ENCODE measurements at places on chromosomes 7 and 10.

DNA sequence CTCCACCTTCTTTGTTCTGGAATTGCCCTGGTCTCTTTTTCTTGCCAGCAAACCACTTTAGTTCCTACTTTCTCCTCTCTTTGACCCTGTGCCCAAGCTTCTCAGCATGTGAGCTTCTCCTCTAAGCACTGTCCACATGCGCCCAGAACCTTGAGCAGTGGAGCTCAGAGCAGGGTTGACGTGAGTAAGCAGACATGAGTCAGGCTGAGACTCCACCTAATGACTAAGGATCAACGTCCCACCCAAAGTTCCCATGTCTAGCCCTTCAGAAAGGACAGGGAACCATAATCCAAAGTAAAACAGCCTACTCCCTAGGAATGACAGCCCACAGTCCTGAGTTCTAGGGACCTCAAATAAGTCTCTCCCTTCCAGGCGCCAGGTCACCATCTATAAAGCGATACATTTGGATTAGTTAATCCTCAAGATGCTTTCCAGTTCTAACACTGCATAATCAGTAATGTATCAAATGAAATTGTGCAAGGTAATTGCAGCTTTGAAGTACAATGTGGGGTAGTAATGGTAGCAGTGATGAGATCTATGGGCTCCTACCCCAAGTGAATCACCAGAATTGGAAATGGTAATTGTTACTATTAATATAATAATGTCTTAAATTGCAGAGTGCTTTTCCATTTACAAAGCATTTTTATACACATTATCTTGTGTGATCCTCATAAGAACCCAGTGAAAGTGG is 44.5 kb downstream of the KCNMA1 start:
- no peak for DNase-seq

DNA sequence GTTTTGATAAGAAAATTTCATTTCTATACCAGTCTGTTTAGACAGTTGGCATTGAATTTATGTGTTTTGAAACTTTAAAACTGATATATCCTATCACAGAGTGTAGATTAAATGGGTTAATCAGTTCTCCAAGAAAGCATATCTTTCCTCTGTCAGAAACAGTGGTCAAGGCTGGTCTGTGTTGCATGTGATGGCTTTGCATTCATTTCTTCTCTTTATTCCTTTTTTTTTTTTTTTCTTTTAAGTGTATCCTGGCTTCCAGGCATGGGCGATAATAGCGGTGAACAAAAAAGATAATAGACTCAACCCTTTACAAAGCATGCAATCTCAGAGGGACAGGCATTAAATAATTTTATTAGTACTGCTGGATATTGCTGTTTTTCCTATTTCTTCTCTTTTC is 136.6 kb downstream of the LRRC4 start:
- no peak for DNase-seq

DNA sequence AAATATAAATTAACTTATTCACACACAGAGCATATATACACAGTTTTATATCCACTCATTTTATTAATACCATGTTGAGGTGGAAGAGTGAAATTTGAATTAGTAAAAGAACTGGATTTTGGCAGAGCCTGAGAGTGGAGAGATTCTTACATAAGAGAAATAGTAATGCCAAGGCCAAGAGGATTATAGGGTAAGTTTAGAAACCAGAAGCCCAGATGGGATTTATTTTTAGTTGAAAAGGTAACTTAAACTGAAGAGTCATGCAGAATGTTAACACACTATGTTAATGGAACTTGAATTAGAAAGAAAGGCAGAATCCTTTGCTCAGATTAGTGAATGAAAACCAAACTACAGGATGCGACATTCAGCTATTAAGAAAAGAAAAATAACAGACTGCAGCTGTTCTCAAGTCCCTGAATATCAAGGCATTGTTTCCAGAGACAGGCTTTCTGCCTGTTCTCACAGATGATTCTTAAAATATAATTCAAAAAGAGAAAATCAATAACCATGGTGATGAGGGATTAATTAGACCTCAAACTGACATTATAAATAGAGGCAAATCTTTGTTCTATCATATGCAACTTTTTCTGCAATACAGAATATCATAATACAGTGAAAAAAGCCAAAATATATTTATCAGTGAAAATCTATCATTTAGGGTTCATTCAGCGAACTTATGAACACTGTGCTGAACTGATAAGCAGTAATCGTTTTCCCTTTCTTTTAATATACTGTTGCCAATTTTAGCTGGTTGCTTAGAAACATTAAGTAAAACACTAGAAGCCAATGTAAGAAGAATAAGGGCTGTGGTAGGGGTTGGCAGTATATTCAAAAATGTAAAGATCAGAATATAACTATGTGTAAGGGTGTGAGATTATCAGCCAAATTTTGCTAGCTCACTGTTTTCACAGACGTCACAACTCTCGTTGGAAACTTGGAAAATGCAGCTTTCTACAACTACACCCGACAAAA is 34.4 kb downstream of the HECTD2 start:
- DNase-seq: no peak

DNA sequence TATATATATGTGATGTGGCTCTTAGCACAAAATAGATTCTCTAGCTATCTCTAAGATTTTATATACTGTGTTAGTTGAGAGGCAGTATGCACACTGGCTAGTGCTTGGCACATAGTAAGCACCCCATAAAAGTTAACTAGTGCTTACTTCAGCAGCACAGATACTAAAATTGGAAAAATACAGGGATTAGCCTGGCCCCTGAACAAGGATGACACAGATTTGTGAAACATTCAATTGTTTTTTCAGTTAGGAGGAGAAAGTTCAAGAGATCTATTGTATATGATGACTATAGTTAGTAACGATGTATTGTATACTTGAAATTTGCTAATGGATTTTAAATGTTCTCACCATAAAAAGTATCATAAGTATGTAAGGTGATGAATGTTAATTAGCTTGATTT is 78.3 kb upstream of the LRRC17 start:
- no peak for DNase-seq

- no peak for DNase-seq
These were observed 2.2 kb upstream of the INSIG1 start for GRCh38 chr7:155295511-155295910.

GRCh38 chr10:113379091-113379490 is 173.8 kb upstream of the HABP2 start:
- no peak for DNase-seq

- DNase-seq: no peak
These were observed 79.9 kb downstream of the ELFN1 start for GRCh38 chr7:1749864-1750466.

DNA sequence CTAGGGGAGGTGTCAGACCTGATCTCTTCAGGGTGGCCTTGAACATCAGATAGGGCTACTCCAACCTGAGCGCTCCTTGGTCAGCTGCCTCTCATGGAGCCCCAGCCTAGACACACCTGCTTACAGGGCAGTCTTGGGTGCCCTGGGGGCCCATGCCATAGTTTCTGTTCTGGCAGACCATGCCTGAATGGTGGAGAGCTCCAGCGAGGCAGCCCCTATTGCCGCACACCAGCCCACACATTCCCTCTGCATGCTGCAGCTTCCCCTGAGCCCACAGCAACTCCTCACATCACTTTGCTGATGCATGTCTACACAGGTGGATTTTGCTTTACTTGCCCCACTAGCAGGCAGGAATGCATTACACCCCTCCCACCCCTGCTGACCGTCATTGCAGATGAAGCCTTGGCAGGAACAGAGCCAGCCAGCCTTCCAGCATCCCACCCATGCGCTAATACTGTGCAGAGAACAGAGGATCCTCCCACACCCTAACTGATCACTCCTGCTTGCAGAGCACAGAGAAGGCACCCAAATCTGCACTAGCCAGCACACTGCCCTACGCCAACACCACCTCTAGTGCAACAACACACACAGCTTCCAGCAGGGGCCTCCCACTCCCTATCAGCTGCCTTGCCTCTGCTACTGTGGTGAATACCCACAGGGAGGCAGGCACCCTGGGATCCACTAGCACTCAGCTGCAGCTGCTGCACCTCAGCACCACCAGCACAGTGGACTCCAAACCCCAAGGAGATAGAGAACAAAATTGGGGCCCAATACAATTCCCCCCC is 43.0 kb upstream of the GRM3 start:
- DNase-seq: no peak

DNA sequence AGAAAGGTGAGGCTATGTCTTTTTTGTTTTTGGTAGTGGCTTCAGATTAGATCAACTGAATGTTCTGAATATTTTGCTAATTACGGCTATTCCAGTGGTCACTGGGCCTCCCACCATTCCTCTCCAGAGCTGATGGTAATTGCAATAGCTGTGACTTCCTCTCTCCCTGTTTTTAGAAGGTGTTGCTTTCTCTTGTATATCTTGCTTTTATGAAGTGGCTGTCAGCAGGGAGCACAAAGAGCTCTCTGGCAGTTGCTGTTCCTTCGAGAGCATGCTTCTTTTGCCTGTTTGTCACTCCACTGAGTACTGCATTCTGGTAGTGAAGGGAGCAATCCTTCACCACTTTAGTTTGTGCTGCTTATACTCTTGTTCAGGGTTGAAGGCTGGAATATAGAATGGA is 133.3 kb downstream of the EXOC4 start:
- no peak for DNase-seq

DNA sequence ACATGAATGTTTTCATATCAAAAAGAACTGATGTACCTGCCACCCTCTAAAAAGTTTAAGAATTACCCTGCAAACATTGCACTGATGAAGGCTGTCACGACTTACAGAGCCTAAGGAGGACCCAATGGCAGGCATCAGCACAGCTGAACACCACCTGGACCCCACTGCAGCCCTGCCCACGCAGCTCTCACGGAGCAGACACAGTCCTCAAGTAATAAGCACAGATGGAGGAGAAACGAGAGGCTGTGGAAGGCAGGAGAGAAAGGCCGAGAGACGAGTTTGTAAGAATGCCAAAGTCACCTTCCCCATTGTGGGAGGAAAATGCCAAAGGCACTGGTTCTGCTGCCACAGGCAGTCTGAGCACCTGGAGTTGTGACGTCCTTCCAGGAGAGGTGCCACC is 135.0 kb downstream of the DLG5 start:
- DNase-seq: no peak

DNA sequence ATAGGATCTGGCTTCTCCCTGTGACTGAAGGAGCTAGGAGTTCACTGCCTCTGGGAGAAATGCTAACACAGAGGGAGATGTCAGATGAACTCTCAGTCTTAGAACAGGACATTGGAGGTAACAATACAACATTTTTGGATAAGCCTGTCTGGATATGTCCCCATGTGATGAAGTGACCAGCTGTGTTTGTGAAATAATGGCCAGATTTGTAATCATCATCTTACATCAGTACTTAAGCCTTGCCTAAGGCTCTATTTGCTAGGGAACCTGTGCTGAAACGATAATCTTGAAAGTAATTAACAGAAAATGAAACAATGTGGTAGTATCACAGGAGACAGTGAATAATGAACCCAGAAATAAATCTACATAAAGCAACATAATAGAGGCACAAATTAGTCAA is 56.2 kb downstream of the CRPPA start:
- DNase-seq: no peak

DNA sequence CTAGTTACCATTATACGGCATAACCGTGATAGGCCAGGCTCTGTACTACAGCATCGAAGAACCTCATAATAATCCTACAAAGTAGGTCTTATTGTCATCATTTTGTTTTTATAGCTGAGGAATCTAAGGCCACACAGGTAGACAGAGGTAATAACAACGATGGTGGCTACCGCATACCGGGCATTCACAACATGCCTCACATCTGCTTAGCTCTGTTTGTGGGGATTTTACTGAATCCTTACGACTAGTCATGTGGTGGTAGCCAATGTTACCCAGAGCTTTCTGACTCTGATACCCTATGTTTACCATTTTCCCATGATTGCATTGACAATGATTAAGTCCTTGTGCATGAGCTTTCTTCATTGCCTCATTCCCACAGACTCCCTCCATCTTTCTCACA is 269.4 kb downstream of the TCF7L2 start:
- no peak for DNase-seq

DNA sequence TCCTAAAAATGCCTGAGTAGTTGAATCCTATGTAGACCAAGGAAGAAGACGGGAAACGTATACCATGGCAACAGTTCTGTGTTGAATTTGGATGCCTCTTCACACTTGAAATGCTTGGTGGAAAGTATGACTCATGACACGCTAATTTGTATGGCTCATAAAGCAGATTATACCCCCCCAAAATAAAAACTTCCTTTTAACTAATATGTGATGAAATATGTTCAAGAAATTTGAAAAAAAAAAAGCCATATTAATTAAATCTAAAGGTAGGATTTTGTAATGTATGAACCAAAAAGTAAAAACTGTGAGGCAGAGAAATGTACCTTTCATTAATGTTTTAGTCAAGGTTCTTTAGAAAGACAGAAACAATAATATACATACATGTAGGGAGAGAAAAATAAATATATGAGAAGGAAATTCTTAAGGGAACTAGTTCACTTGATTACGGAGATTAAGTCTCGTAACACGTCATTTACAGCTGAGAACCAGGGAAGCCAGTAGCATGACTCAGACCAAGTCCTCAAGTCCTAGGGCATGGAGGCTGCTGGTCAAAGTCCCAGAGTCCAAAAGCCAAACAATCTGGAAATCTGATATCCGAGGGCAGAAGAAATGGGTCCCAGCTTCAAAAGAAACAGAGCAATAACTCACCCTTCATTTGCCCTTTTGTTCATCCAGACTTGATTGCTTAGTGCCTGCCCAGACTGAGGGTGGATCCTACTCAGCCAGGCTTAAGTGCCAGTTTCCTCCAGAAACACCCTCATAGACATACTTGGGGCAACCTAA is 485.1 kb downstream of the SEMA3D start:
- no peak for DNase-seq

- no peak for DNase-seq
These were observed 91.1 kb downstream of the VOPP1 start for GRCh38 chr7:55481155-55481554.

GRCh38 chr10:69750011-69750373 is 51.7 kb upstream of the COL13A1 start:
- no peak for DNase-seq

DNA sequence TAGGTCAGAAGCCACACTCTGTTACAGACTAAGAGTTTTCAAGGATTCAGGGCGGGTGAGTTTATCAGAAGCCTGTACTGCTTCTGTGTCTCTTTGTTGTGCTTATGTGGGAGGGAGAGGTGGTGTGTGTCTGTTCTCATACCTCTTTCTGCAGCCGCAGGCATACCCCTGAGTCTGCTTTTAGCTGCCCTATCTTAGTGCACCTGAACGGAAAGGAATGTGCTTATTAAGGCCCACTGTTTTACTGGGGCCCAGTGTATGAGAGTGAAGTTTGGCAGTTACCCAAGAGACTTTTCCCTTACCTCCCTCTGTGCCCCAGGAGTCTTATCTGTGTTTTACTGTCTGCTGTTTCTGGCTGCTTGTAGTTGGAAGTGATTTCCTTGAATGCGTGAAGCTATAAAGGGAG is 104.3 kb downstream of the TYW1 start:
- no peak for DNase-seq

GRCh38 chr10:117697402-117697801 is 154.9 kb downstream of the EMX2 start:
- no peak for DNase-seq

DNA sequence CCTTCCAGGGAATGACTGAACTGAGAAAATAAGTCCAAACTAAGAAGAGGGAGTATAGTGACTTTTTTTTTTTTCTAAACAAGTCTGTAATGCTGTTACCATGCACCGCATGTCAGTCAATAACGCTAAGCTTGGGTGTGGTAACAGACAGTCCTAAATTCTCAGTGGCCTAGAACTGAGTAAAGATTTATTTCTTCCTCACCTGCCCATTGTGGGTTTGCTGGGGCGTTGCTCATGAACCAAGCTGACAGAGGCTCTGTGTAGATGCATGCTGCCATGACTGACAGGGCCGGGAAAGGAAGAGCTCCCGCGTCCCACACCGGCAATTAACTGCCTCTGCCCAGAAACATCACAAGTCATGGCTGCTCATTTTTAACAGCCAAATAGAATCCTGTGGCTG is 25.5 kb upstream of the PRKG1 start:
- DNase-seq: no peak
